ENCODE measurements at places on chromosomes 6 and 20. TPM values are rescaled to one million over a fixed set of nuclear protein-coding genes. Genes with fewer than 3 reads are reported as not detected.

Gene CTAGE9
- not detected for total RNA-seq

DNA sequence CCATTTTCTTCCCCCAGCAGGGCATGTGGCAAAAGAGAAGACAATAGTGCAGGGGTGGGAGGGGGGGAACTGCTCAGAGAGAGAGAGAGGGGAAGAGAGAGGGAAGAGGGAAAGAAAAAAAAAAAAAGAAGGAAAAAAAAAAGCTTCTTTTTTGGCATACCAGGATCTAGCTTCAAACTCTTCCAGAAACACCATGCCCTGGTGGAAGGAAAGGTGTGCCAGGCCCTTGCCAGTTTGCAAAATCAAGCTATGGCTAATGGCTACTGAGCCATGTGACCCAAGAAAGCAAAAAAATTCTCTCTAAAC is 326 bp downstream of the ZMYND8 start:
- DNase-seq = no peak

DNA sequence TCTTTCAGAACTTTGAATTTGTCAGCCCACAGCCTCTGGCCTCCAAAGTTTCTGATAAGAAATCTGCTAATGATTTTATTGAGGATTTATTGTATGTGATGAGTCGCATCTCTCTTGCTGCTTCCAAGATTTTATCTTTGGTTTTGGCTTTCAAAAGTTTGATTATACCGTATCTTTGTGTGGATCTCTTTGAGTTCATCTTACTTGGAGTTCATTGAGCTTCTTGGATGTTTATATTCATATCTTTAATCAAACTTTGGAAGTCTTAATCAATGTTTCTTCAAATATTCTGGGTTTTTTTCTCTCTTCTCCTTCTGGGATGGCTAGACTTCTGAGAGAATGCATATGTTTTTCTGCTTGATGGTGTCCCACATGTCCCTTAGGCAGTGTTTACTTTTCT is 3.3 kb upstream of the ASIP start:
- no peak for DNase-seq

DNA sequence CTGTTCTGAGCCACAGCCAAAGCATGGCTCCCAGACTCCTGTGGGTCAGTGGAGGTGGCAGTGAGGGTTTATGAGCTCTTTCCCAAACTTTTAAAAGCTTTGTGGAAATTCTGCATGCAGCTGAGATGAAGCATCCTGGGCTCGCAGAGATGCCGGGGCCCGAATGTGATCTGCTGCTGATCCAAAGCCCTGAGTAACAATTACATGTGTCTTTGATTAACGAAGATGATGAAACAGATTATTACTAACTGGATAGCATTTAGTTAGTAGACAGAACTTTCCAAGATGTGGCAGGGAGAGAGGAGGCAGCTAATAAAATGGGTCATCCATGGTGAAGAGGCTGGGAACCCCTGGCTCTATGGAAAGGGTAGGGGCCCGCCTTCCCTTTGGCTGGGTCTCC is 43.9 kb upstream of the MDFI start:
- DNase-seq = no peak

GRCh38 chr6:105370351-105370750 is 32.5 kb downstream of the PREP start:
- no peak for DNase-seq

Gene PNLDC1
- total RNA-seq = not detected

Gene HLA-DPB1
- total RNA-seq = 0.19 TPM

GRCh38 chr20:63442100-63442493 is 30.4 kb downstream of the KCNQ2 start:
- peak; percentile 47 for DNase-seq

DNA sequence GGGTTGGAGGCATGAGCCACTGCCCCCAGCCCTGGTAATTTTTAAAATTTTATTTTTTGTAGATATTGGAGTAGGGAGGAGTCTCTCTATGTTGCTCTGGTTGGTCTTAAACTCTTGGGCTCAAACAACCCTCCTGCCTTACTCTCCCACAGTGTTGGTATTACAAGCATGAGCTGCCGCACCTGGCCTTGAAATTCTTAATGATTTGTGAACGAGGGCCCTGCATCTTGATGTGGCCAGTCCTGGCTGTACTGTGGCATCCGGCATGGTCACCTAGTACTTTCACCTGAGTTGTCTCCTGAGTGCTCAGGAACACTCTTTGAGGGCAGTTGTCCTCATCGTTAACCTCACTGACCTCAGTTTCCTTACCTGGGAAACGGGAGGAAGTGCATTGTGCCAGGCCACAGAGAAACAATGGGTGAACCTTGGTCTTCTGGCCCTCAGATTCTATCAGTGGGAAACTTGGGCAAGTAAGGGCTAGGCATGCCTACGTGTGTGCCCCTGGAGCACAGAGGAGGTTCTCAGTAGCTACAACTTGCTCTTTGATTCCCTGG is 19.5 kb downstream of the CEBPB start:
- no peak for DNase-seq

DNA sequence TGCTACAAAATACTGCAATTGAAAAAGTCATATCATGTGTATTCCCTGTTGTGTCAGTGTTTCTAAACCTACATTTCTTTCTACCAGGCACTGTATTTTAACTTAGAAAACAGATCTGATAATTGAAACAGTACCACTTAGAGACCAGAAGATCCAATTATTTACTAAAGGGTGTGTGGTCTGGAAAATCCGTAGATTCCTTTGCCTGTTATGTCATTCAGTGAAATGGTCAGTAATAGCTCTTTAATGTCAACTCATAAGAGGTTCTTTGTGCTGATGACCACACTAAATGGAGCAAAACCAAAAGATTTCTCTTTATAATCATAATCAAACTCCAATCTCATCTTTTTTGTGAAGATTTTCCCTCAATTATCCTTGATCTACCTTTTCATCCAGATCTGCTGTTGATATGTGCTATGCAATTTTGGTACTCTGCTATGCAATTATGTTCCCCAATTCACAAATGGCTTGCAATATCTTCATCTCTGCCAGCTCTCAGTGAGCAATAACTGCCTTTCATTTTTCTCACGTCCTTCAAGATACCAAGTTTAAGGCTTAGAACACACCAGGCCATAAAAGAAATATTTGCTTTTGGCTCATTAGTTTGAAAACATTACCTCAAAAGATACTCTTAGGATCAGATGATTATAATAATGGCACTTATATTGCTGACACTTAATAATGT is 165.5 kb downstream of the MOXD1 start:
- no peak for DNase-seq

Gene CYP39A1
- total RNA-seq = 0.24 TPM

Measured in myocyte (in vitro differentiated cells).